Renal cortical epithelial cell (primary cell): ENCODE measurements at places on chromosomes 12 and 14.
A peak's percentile ranks its signal among the peaks of the same experiment; 100 is the strongest.

DNA sequence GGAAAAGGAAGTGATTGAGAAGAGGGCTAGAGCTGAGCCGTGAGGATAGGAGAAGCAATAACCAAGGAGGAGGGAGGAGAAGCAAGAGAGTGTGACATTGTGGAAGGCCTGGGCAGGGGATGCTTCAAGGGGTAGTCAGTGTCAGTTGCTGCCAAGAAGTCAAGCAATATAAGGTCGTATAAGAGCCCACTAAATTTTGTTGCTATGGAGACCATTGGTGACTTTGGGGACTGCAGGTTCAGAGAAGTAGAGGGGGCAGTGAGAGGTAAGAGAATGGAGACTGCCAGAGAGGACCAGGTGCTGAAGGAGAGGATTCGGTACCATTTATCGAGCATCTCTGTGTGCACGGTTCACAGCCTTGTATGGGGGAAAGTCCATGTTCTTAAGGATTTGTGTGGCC lies 3.1 kb upstream of the ATXN3 start:
- DNase-seq = no peak

- no peak for DNase-seq
These were observed 141.3 kb upstream of the RASSF8 start for GRCh38 chr12:25817166-25817565.

DNA sequence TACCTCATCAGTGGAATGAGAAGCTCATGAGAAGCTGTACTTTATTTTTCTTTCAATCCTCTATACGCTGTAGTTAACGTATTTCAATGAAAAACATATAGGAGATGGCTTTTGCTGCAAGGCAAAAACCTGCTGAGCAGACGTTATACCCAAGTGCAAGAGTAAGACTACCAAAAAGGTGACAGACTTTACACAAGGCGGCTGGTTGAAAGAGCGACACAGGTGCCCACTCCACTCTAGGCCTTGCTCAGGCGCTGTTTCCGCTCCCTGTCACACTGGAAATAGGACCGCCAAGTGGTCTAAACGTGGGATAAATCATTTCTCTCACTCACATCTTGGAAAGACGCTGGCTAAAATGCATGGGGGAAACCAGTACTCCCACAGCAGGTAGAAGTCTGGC lies 54.5 kb downstream of the PPP2R5C start:
- DNase-seq = no peak

DNA sequence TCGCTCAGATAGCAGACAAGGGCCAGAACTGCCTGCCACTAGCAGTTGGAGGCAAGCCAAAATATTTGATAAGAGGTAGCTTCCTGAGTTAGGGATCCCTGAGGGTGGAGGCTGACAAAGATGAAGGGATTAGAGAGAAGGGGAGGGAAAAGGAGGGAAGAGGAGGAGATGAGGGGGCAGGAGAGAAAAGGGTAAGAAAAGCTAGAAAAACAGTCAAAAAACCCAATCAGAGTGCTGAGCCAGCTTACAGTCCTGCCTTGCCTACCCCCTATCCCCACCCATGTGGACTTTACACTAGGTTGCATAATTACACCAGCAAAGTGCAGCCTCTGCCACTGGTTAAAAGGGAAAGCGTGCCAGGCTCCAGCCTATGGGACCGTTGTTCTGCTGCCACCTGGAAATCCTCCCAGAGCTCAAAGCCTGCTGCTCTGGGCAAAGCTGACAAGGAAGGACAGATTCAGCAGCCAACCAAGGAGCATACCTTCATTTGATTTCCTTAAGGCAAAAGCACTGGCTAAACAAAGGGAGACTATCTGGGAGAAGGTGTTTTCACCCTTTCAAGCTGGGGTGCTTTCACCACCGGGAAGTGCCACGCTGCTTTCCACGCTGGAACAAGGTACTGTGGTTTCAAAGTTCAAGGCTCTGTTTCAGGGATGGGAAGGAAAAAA lies 3.8 kb upstream of the NUMB start:
- DNase-seq = peak; percentile 82

DNA sequence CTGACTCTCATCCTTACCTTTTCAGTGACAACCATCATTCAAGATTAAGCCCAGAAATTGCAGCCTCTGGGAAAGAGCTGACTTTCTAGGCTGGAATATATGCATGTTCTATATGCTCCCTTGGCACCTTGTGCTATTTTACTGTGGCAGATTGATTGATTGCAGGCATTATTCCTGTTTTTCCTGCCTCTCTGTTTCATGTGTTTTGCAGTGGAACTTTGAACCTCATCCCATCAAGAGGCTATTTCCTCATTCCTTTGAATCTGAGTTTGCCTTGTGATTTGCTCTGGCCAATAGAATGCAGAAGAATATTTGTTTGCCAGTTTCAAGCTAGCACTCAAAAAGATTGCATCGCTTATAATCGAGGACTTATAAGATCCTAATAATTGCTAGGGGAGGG lies 174.8 kb upstream of the DCN start:
- peak; percentile 28 for DNase-seq

- DNase-seq = no peak
These were observed 3.2 kb downstream of the TDP1 start for GRCh38 chr14:89958966-89959365.

GRCh38 chr12:15173142-15173541 lies 48.1 kb downstream of the RERG start:
- DNase-seq = no peak

DNA sequence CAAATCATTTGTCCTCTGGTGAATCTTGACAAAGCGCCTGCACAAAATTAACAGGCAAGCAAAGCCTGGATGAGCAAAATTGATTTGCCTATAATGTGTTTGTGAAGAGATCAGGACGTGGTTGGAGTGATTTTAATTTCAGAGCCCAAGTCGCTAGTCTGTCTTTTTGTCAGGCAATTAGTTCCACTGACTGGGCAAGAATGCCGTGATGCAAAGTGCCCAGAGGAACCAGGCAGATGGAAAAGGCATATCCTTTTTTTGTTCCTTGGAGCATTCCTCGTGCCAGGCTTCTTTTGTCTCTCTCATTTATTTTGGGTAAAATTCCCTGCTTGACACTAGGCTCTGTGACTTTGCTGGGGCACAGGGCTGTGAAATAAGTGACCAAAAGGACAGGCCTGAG lies 65.9 kb upstream of the CCDC198 start:
- DNase-seq = peak; percentile 60

GRCh38 chr12:32104572-32105355 lies 1.9 kb upstream of the BICD1 start:
- no peak for DNase-seq

DNA sequence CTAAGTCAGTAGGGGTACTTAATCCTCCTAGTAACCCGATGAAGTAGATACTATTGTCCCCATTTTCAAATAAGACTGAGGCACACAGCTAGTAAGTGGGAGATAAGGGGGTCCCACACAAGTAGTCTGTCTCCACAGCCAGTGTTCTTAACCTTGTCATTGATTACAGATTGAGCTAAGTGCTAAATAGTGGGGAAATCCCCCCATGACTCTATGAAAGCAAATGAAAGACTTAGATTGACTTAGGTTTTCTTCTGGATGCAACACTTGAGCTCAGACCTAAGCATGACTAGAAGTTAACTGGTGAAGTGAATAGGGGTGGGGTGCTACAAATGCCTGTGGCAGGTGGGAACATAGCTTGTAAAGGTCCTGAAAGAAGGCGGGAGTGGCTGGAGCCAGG lies 73.8 kb downstream of the SYNE2 start:
- DNase-seq = no peak

DNA sequence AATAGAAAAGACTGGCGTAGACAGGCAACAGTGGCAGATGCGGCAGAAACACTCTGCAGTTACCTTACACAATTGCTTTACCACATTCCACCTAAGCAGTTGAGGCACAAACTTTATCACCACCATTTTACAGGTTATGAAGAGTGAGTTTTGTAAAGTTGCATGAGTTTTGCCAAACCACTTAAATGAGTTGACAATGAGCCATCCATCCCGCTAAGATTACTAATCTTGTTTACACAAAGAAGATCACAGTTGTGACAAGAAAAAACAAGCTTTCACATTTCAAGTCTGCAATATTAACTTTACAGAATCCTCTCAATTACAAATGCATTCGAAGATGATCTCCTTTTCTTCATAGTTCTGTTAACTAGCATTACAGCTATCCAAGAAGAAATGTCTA lies 1.8 kb downstream of the TMCC3 start:
- DNase-seq = peak; percentile 56

DNA sequence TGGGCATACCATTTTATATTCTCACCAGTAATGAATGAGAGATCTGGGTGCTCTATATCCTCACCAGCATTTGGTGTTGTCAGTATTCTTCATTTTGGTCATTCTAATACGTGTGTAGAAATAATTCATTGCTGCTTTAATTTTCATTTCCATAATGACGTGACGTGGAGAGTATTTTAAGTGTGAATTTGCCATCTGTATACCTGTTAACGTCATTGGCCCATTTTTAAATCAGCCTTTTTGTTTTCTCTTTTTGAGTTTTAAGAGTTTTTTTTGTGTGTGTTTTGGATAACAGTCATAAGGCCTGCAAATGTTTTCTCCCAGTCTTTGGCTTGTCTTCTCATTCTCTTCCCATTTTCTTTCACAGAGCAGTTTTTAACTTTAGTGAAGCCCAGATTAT lies 74.4 kb upstream of the SYT1 start:
- DNase-seq = no peak

DNA sequence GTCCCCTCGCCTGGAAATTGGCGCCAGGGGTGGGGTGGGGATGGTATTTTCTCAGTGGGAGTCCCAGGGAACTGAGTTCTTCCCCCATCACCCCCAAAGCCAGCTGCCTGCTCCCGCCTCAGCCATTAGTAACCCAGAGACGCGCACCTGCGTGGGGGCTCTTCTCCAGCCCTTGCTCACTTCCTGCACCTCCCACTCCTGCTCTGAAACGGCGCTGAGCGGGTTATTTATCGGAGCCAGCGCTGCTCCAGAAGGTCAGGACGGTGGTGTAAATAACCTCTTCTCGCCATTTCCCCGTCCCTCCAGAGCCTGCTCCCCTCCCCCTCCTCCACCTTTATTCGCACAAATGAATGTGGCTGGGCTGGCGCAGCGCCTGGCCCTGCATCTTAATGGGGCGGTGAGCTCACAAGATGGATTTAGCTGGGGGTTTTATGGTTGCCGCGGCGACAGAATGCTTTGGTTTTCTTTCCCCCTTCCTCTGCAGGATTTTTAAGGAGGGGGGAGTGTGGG lies 12.2 kb downstream of the GPR84 start:
- peak; percentile 43 for DNase-seq

GRCh38 chr12:17976202-17976601 lies 113.8 kb downstream of the RERGL start:
- DNase-seq = no peak

GRCh38 chr12:64824130-64824499 lies 332 bp upstream of the TBC1D30 start:
- no peak for DNase-seq

DNA sequence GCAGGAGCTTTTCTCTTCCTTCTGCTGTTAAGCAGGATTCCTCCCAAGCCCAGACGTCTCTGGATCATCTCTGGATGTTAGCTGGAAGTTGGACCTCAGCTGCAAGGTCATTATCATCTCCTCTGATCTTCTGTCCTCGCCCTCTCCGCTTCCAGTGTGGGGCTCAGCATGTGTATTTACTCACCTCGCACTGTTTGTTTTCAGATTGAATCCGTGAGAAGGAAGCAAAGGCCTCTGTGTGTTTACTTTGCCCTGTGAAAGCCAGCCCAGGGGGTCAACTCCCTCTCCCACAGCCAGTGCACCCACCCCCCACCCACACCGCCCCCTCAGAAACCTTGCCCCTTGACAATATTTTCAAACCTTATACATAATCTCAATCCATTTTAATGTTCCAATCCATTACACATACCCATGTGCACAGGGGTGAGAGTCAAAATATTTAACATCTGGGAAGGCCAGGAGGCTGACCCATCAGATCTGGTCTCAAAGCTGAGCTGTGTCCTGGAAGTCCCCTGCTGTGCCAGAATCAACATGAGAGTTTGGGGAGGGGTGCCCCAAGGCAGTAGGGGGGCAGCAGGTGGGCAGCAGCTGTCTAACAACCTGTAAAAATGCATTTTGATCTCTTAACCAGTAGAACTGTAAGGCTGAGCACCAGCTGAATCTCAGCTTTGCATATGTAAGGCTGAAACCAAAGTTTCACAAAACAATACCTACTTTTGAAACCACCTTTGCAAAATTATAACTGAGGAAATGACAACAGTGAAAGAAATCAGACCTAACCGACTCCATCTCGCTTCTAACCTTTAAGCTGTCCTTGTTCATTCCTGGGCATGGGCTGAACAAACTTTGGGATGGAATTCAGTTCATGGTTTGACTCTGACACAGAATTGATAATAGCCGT lies 157.9 kb downstream of the ZNF664 start:
- DNase-seq = no peak

- DNase-seq = no peak
These were observed 34.9 kb downstream of the TRMT5 start for GRCh38 chr14:60945984-60946383.

DNA sequence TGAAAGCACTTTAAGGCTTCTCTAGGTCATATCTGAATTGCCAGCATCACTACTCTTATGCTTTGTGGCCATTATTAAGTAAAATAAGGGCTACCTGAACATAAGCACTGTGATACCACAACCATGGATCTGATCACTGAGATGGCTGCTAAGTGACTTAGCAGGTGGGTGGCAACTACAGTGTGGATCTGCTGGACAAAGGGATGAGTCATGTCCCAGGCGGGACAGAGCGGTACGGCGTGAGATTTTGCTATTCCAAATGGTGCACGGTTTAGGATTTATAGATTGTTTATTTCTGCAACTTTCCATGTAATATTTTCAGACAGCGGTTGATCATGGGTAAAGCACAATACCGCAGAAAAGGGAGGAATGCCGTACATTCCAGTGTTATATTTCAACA lies 39.4 kb downstream of the MLXIP start:
- no peak for DNase-seq

DNA sequence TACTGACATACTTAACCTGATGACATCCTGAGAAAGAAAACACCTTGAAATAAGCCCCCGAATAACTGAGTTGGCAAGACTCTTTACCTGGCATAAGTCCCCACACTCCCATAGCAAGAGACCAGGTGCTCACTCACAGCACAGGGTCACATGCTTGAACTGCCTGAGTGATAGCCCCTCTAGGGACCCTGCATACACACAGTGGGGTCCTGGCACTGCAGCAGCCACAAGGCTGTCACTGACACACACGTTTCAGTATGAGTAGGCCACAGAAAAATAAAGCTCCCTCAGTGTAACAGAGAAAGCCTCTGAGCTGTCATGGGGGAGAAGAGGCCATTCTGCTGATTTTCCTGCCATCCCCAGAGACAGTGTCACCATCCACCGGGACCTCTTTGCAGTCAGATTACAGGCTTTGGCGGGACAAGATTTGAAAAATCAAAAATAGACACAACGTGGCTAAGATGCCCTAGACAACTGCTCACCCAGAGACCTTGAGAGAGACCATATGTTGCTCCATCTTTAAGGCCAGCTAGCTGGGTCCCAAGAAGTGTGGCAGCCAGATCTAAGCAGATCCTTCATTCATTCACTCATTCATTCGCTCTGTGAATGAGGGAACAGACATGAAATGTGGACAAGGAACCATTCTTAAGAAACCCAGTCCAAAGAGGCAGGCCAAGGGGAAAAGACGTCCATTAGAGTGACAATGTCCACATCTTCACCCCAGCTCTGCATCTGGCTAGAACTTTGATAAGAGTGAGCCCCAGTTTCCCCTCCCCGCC lies 1.6 kb downstream of the SCARB1 start:
- DNase-seq = no peak

GRCh38 chr14:41605550-41606281 lies 960 bp upstream of the LRFN5 start:
- no peak for DNase-seq

GRCh38 chr14:102499401-102500157 lies 10.0 kb downstream of the ANKRD9 start:
- DNase-seq = no peak
